ENCODE measurements at places on chromosomes 5 and 9.

DNA sequence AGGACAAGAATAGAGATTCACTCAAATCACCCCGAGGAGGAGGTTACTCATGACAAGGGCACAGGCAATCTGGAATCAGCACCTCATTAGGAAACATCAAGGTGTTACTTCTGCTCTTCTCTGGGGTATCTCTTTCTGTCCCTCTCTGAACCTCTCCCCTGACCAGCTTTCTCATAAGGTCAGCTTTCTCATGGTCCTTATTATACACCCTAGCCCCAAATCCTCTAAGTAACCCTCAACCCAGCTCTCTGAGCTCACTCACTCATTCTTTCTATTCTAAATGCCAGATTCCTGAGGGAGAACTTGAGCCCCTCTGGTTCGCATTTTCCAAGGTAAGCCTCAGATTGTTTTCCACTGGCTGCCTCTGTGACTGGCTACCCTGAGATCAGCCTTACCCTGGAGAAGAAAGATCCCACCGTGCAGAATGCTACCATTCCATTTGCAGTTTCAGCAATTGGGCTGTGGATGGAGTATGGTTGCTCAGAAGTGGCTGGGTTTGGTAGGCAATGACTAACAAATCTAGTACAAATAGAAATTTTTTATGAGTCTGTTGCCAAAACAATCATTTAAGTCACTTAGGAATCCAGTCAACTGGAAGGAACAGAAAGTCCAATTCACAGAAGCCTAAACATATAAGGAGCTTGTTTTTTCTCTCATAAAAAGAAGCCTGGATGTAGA lies 9.0 kb upstream of the TIMD4 start:
- no peak for DNase-seq

- no peak for DNase-seq
These were observed 38.9 kb downstream of the FNBP1 start for GRCh38 chr9:130003943-130004552.

- no peak for DNase-seq
These were observed 1.9 kb upstream of the IL13 start for GRCh38 chr5:132655821-132656773.

DNA sequence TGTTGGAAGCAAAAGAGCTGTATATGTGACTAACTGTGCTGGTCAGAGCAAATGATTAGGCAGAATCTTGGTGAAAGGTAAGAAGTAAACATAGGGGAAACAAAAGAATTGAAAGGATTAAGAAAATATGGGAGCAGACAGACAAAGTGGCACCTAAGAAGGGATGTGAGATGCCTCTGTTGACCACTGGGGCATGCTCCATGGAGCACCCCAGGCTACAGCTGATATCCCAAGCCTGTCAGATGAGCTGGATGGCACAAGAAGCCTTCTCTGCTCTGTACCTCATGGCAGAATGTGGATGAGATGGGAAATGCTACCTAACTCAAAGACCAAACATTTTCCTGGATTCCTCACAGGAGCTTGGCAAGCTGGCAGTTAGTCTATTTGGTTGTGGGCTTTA lies 89.3 kb upstream of the SLIT3 start:
- no peak for DNase-seq

DNA sequence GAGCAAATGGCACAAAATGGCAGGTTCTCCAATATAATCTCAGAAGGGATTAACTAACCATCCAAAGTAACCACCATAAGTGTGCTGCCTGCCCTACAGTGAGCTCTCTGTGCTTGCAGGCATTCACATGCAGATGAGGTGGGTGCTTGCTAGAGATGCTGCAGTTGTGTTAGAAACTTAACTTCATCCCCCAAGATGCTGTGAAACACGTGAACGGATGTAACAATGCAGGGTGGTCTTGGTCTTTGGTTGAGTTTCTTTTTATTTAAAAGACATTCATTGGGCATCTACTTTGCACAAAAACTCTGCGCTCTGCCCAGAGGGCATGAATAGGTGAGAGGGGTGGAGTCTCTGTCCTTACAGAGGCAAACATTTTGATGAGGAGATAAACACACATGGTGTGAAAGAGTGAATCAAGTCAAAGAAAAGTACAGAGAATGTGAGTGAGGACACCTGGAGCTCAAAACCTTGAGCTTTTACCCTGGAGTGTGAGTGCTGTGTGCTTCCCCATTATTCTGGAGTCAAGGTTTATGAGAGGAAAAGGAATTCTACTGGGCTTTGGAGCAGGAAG lies 143.9 kb upstream of the DAP start:
- DNase-seq: no peak

DNA sequence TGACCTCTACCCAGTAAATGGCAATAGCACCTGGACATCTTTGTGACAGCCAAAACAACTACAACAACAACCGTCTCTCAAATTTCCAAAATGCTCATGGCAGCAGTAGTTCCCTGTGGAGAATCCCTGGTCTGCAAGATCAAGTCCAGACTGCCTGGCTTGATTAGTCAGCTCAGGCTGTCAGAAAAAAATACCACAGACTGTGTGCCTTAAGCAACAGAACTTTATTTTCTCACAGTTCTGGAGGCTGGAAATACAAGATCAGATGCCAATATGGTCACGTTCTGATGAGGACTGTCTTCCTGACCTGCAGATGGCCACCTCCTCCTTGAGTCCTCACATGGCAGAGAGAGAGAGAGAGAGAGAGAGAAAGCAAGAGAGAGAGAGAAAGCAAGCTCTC lies 52.3 kb upstream of the MOCS2 start:
- DNase-seq: no peak

GRCh38 chr9:96327694-96328352 lies 25.8 kb upstream of the HSD17B3 start:
- DNase-seq: peak; percentile 33

GRCh38 chr5:176994460-176995121 lies 12.0 kb downstream of the UIMC1 start:
- no peak for DNase-seq

DNA sequence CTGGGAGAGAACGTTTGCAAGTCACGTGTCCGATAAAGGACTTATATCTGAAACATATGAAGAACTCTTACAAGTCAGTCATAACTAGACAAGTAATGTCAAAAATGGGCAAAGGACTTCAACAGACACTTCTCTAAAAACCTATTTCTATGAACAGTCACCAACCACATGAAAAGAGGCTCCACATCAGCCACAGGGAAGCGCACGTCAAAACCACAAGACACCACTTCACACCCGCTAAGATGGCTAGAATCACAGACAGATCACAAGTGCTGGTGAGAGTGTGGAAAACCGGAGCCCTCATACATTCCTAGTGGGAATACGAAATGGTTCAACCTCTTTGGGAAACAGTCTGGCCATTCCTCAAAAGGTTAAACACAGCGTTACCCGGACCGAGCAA lies 11.5 kb upstream of the CARD9 start:
- peak; percentile 56 for DNase-seq

DNA sequence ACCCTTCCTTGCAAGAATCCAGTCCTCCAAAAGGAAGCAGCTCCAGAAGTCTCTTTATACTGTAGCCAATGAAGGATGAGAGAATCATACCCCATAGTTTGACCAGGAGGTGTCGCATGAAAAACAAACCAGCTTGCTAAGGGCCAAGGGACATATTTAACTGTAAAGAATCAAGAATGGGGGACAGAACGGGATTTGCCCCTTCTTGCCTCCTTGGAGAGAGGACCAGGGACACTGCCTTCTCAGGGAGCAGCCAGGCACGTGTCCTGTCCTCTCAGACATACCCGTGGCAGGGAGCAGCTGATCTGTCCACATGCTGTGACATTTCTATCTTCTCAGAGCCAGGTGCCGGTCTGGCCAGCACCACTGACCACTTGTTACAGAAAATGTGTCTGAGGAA lies 11.7 kb downstream of the PRUNE2 start:
- no peak for DNase-seq

GRCh38 chr5:28517691-28518090 lies 1479.3 kb upstream of the CDH9 start:
- DNase-seq: no peak

DNA sequence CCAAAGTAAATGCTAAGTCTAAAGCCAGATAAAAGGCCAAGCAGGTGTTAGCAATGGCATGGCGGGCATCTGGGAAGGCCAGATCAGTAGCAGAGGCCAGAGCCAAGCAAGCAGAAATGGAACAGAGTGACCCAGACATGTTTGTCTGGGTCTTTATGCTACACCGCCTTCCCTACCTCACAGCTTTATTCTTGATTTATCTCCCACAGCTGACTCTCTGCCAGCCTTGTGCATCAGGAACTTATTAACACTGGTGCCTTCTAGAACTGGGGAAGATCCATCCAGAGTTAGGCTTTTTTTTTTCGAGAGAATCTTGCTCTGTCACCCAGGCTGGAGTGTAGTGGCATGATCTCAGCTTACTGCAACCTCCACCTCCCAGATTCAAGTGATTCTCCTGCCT lies 112.5 kb upstream of the SLC44A1 start:
- DNase-seq: no peak

DNA sequence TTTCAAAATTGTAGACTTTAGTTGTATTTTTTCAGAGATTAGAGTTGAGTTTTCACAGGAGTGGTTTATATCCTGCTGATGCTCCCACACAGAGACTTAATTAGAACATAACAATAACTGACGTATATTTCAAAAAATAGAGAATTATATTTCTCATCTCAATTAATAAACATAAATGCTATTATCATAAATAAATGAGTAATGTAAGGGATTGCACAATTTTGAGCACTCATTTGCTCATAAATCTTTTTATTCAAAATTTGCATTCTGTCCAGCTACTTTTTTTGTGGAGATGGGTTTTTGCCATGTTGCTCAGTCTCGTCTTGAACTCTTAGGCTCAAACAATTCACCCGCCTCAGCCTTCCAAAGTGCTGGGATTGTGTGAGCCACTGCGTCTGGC lies 515.7 kb upstream of the RORB start:
- DNase-seq: no peak

DNA sequence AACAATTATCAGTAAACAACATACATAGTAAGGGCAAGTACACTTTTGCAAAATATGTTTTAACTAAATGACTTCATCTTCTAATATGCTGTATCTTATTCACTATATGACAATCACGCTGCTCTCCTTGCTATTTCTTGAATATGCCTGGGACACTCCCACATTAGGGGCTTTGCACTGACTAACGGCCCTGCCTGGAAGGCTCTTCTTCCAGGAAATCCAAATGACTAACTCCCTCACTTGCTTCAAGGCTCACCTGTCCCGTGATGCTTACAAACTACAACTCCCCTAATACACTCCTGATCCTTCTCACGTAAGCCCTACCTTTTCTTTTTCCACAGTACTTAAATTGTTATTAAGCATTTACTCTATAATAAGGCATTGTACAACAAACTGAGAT lies 10.6 kb downstream of the ERP44 start:
- DNase-seq: no peak

- DNase-seq: no peak
These were observed 153.6 kb downstream of the TRIO start for GRCh38 chr5:14296533-14297331.

- peak; percentile 47 for DNase-seq
These were observed 283.3 kb downstream of the TMEM167A start for GRCh38 chr5:82793808-82794419.

GRCh38 chr5:24331531-24331930 lies 313.2 kb downstream of the CDH10 start:
- no peak for DNase-seq

- DNase-seq: no peak
These were observed 794 bp downstream of the PTBP3 start for GRCh38 chr9:112332674-112332976.

GRCh38 chr9:21265421-21266189 lies 25.8 kb upstream of the IFNA14 start:
- no peak for DNase-seq

GRCh38 chr9:14313951-14314423 lies at the start of gene NFIB:
TSS of gene NFIB (minus strand) at chr9:14314141. CDS start at chr9:14313511, 630 bp downstream.
- DNase-seq: no peak

- no peak for DNase-seq
These were observed 532.1 kb upstream of the DMAC1 start for GRCh38 chr9:8331507-8332330.

- DNase-seq: peak; percentile 46
These were observed 30.9 kb downstream of the GALNT10 start for GRCh38 chr5:154221371-154221896.

DNA sequence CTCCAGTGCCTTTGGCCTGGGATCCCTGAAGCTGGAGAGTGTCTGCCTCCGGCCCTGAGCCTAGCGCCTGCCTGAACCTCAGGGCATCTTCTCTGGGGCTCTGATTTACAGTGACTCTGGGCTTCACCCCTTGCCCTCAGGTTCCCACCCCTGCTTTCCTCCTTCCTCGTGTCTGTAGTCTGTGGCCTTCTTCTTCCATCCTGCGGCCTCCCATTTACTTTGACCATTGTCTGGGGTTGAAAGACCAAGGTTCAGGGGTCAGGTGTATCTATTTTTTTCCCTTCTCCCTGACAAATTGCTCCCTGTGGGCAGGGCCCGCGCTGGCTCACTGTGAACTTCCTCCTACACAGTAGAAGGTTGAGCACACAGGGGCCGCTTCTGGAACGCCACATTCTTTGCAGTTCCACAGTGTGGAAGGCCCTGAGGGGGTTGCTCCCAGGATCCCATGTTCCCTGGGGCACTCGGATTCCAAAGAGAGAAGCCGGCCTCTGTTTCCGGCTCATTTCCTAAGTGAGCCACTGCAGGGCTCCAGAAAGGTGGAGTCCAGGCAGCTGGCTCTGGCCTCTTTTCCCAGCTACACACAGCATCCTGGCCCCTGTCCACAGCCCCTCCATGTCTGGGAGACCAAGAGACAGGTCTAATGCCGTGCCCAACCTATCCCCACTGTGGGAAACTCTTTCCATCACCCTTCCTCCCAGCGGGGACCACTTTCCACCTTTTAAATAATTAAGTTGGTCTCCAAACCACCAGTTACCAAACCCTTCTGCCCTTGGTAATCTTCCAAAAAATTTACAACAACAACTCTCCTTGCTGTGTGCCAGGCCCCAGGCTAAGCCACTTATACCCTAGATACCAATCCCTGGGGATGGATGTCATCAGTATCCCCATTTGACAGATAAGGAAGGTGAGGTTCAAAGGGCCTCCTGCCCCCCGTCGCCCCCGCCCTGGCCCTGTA lies 140.3 kb upstream of the IER5L start:
- no peak for DNase-seq

- DNase-seq: no peak
These were observed 59.2 kb downstream of the WNK2 start for GRCh38 chr9:93243112-93243511.

DNA sequence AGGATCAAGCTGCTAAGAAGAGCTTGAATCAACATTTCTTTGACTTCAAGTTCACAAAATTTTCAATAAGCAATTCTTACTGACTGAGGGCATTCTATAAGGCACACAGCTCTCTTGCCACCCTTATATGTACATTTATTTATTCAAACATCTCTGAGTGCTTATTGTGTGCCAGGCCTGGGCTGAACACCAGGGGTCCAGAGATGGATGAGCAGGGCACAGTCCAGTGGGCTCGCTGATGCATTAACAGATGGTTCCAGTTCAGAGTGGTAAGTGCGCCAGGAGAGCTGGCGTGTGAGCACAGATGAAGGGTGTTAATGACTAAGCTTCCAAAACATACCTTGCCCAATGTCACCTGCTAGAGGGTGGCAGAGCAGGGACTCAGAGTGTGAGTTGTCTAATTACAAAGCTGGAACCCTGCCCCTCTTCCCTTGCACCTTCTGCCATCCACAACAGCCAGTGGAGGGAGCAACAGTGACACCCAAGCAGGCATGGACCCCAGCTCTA lies 24.6 kb downstream of the ALG2 start:
- DNase-seq: no peak

- DNase-seq: no peak
These were observed 77.9 kb upstream of the MVB12B start for GRCh38 chr9:126248680-126249079.

All from DND-41 (cell line).